Amniotic stem cell (primary cell): ENCODE measurements at places on chromosomes 7 and 10.

DNA sequence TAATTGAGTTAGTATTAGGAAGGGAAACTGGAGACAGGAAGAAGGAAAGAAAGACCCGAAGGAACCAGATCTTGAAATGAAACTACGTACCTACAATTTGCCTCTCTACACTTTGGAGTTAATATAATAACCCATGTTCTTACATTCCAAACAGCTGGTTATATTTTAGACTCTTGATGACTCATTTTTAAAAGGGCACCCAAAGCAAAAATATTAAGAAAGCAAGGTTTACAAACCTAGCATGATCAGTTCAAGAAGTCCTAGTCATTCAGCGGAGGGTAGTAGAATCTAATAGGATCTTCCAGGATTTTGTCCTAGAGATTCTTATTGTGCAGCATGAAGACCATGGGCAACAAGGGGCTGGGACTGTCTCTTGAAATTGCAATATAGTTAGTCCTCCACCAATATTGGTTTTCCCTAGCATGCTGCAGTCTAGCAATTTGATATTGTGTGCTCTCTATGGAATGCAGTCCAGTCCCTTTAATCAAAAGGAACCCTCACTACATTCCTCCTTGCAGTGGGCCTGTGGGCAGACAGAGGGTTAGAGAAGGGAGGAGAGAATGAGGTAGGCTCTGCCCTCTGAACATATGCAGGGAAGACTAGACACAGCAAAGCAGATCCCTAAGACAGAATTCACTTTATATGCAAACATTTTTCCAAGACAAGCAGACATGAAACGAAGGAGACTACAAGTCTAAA is 230.3 kb downstream of the INHBA start:
- no peak for DNase-seq

DNA sequence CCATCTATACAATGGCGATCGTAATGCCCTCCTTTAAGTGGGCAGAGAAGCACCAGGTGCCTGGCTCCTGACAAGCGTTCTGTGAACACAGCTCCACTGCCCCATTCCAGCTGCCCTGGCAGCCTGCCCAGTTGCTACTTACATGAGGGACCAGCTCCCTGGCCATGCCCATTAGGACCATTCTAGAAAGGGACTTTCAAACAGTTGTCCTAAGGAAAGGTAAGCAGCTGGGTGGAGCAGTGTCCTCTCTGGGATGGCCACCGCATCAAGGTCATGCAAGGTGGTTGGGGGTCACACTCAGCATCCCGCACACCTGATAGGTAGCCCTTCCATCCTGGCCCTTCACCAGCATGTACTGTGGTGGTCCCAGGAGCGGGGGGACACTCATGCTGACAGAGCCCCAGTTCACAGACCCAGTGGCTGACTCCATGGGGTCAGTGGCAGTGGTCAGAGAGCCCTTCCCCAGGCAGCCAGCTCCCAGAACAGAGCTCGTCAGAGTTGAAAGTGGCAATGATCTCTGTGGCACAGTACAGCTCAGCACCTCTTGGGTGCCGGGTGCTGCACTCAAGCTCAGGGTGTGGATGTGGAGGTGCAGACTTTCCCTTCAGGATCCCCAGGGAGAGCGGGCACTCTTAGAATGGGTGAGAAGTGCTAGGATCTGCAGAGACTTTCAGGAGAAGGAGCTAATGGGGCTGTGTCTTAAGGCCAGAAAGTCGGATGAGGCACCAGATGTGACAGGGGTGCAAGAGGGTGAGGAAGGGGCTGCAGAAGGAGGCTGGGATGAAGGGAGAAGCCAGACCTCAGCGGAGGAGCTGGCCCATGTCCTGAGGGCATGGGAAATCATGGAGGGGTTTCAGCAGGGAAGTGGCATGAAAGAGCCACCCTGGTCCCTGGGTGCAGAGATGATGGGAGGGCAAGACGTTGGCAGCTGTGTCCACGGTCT is 10.9 kb downstream of the MMRN2 start:
- no peak for DNase-seq

- DNase-seq, result no peak
These were observed 38.2 kb upstream of the CYP2C18 start for GRCh38 chr10:94645285-94645684.

DNA sequence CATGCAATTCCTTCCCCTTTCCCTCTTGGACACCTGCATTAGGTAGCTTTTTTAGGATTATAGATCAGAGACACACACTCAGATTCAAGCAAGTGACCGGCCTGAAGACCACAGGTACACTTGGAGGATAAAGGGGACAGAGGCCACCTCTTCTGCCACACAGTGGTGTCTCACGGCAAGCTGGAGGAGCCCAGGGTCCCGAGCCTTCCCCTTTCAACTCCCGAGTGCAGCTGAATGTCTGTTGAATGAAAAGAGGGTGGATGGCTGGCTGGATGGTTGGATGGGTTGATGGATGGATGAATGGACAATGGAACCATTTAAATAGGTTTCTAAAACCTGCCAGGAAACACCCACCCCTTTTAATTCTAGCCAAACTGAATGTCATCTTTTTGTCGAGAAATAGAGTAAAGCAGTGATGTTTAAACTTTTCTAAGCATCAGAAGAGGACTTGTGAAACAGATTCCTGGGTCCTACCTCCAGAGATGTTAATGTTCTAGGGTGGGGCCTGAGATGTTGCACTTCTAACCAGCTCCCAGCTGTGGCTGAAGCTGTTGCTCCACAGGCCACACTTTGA is 49.2 kb upstream of the ZMIZ1 start:
- no peak for DNase-seq

- no peak for DNase-seq
These were observed 124.0 kb upstream of the GPR22 start for GRCh38 chr7:107345898-107346297.

DNA sequence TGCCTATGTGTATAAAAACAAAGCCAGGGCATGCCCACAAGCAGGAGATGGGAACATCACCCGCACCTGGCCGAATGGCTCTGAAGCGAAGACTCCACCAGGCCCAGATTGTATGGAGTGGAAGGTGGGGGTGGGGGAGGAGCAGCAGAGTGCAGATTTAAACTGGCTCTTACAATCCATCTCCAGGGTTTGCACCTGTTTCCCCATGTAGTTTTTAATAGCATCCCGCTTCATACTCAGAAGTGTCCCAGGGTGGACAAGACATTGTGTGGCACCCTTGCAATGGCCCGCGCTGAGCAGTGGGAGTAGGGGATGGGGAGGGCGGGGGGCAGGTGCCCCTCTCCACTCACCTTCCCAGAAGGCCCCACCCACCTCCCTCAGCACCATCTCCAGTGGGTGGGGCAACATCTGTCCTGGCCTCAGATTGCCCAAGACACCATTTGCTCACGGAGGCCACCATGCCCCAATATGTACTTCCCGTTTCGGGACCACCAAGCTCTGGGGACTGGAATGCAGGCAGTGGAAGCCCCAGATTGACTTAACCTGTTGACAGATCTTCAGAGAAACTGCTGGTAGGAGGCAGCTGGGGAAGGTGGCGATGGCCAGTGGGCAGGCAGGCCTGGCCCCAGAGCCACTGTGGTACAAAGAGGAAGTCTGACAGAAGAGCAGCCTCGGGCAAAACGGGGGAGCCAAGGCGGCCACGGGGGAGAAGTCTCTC is 23.0 kb downstream of the VSIR start:
- no peak for DNase-seq

DNA sequence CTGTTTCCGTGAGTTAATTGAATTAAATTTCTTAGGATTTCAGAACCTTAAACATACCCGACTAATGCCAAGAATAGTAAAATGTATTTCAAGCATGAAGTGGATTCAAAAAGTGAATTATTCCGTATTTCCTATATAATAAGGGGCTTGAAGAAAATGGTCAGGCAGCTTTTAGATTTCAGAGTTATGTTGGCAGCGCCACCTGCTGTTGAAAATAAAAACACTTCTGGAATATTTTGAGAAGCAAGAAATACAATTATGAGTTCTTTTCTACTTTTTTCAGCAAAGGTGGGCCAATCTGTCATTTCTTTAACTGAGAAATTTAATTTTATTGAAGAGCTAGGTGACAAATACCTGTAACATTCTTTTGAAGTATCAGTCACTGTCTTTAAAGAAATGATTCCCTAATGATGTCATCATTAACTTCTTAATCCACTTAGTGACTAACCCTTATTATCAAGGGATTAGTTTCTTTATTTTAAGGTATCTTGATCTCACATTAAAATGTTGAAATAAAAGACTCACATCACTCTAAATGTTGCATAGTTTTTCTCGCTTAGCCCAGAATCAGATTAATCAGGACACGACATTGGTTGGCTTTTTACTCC is 36.6 kb upstream of the AGR3 start:
- peak; percentile 40 for DNase-seq

- DNase-seq, result peak; percentile 51
These were observed 11.4 kb downstream of the KDM7A start for GRCh38 chr7:140165422-140165821.

DNA sequence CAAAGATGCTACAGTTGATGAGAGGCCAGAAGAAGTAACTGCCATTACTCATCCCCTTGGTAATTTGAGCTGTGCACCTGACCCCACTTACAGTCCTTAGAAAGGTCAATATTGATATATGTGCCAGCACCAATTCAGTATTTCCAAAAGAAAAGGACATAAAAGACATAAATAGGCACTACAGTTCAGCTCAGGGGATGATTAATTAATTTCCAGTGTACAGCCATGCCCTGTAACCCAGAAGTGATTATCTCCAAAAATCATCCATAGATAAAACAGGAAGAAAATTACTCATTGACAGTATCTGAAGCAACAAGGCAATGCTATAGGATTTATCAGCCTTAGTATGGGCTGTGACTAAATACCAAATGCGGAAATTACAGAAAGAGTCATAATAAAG is 82.4 kb downstream of the PHYHIPL start:
- no peak for DNase-seq

GRCh38 chr7:137850972-137851945 is 4.5 kb upstream of the DGKI start:
- DNase-seq, result no peak

GRCh38 chr10:80173466-80173865 is 31.9 kb downstream of the ANXA11 start:
- DNase-seq, result no peak

DNA sequence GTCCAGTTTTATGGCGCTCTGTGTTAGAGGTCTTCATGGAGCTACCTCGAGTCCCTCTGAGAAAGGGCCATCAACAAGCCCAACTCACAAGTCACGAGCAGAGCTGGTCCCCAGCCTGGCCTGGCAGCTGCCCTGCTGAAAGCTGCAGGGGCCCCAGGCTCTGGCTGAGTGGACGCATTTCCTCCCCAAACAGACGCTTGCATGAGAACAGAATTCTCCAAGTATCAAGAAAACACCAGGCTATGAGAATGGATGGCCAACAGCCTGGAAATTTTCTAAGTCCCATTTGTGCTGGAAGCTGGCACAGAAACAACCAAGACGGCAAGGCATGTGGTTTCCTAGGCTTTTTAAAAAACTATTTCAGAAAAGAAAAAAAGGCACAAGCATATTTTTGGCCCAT is 114.8 kb downstream of the FAM53B start:
- DNase-seq, result no peak

DNA sequence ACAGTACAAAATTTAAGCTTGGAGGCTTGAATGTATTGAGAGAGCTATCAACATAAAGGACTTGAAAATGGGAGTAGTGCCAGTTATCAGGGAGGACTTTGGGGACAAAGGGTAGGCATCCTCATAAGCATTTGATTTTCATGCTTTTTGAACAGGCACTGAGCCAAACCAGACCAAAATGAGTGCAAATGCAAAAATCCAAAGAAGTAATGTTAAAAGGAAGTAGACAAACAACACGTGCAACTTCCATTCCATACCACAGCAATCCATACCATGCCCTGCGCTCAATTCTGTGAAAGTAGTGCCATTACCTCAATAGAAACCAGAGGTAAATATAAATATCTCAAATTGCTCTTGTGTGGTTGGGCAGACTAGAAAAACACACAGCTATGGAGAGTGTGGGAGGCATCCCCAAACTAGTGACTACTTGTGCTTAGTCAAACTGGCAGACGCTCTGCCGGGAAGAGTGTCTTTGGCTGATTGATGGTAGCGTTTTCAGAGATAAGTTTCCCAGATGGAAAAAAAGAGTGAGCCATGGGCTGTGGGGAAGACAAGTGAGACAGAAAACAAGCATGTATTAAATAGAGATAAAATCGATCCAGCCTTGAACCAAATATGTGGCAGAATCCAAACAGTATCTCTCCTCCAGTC is 161.5 kb downstream of the CREB5 start:
- no peak for DNase-seq

DNA sequence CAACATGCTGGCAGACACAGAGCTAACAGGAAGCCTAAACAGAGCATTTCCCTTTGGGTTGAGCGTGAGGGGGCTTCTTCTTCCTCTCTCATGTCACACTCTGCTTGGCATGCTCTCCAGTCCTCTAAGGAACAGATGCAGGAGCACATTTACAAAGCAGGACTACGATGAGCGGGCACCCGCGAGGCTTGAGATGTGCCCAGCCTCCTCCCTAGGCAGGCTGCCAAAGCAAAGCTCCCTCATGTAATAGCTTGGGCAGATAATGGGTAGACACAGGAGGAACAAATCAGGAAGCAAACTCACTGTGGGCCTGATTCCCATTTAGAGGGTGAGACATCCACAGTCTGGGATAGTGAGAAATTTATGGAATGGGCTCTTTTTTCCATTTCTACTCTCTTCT is 519.1 kb downstream of the NRG3 start:
- no peak for DNase-seq

DNA sequence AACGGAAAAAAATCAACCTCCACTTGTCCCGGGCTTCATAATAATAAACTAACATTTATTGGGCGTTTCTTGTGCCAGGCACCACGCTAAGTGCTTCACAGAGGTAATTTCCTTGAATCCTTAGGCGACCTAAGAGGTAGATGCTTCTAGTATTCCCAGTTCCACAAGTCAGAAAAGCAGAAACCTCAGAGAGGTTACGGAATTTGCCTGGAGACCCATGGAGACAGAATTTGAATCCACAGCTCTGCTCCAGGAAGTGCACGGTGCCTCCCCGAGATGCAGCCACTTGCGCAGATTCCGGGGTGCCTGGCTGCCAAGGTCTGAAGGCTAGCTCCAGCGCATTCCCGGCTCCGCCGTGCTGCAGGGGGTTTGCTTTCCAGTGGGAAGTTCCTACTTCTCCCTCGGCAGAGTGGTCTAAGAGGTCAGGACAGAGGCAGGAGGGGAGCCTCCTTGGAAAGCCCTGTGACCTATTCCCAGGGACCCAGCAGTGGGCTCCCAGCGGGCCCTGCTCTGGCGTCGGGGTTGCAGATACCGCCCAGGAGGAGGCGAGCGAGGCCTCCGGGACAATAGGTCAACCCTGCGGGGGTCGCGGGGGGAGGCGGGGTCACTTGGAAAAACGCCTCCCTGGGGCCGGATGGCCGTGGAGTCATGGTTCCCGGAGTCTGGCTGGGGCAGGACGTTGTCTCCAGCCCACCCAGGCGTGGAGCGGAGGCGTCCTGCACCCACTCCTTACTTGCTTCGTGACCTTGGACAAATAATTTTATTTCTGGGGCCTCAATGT is 10.1 kb upstream of the NKX2-3 start:
- DNase-seq, result no peak
